ENCODE measurements at places on chromosomes 3 and 15.

- DNase-seq = no peak
Observed at GRCh38 chr3:186569779-186570095, 783 bp upstream of the DNAJB11 start.

- no peak for DNase-seq
Observed at GRCh38 chr15:59945036-59945435, 59.1 kb upstream of the FOXB1 start.

DNA sequence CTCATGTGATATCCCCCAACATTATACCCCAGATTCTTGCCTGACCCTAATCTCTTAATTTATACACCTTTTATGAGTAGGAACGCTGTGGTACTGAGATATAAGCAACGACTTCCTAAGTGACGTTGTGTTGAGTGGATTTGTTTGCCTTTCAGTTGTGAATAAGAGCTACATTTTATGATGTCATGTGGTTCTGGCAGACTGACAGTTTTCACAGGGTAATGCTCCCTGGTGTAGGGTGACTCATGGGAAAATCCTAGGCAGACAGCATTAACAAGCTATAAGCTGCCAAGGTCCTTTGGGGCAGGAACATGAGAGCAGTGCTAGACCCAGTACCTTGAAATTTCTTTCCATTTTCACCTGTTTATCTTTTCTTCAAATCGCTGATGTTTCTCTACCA is 11.2 kb downstream of the C3orf52 start:
- peak; percentile 99 for DNase-seq

GRCh38 chr15:81097890-81098280 is 36.2 kb upstream of the CFAP161 start:
- DNase-seq = peak; percentile 52

GRCh38 chr3:102511168-102511567 is 76.4 kb downstream of the ZPLD1 start:
- DNase-seq = no peak

- DNase-seq = peak; percentile 33
Observed at GRCh38 chr3:116034794-116035193, 410.5 kb downstream of the LSAMP start.

DNA sequence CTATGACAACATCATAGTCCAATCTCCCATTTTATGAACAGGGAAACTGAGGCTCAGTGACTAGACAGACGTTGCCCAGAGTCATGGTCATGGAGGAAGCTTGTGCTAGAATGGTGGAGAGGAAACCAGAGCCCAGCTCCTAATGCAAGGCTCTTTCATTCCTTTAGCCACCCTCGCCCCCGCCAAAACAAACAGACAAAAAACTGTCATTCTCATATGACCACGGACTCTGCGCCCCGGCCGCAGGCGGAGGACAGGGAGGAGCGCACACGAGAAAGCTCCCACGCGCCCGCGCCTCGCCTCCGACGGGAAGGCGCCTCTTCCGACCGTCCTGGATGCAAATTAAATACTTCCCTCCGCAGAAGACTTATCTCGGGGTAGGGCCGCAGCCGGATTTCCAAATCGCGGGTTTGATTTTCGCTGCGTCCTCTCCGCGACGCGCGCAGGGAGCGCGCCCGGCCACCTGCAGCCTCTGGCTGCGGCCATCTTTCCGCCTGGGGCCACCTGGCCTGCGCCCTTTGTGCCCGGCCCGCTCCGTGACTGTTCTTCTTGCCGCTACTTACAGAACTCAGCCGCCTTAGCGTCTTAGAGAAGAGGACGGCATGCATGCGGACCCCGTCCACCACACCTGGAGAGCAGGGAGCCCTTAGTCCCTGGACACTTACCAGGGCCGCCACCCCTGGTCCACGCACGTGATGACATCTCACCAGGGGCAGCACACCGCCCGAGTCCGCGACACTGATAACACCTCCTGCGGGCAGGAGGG is 670 bp upstream of the ATP13A3 start:
- peak; percentile 54 for DNase-seq

DNA sequence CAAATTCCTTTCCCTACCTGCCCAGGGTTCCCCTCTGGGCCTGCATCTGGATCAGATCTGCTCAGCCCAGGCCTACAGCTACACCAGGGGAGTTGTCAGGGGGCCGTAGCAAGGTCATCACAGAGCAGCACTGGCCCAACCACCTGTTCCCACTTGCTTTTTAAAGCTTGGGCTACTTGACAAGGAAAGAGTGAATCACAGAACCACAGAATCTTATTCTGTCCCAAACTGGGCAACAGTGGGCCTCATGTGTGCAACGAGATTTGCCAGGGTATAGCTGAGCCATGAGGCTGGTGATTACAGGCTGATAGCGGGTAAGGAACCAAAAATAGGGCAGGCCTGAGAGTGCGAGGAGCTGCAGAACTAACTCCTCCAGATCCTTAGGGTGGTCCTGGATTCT is 66.7 kb downstream of the MYLK start:
- no peak for DNase-seq

DNA sequence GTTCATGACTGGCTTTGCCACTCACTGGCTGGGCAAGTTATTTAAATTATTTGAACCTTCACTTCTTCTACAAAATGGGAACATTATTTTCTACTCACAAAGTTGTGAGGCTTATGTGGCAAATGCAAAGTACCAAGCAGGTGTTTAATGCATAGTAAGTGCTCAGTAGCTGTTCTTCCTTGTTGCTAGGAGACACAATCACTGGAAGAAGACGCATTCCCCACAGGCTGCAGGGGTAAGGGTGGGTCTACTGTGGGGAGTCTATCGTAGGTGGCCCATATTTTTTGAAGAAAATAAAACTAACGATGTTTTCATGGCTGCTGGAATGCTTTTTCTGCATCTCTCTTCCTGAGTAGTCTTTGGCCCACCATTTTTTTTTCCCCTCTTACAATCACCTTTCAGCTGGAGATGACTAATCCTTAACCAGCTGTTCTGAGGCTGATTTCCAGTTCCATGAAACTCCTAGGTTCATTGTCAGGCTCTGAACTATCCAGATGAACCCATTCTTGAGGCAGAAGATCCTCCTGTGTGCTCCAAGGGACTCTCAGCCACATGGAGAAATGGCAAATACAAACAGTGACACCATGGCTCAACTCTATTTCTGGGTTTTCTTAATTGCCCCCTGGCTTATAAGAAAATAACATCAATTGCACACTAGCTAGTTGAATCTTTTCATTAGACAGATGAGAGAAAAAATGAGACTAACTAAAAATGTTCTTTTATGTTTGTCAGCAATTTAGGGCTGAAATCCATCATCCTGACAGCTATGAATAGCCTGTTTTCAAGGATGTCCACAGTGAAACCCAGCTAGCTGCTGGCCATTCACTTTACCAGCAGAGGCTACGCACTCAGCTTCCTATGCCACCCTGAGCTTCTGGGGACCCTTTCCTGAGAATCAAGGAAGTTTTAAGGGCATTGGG is 108.3 kb upstream of the ETV5 start:
- DNase-seq = no peak

DNA sequence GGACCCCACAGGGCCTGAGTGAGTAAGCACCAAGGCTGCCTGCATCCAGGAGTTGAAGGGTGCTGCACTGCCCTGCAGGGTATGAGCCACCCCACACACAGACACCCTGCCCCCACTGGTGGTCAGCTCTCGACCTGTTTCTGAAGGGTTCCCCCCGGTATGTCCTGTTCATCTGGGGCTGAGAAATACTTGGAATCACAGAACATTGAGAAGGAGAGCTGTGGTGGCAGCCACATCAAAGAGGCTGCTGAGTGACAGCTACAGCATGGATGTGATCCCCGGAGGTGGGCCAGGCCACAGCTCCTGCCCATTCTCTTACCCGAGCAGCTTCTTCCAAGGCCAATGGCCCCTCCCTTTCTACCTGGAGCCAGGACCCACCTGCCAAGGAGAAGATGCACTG is 66.4 kb upstream of the PLXNA1 start:
- DNase-seq = no peak

DNA sequence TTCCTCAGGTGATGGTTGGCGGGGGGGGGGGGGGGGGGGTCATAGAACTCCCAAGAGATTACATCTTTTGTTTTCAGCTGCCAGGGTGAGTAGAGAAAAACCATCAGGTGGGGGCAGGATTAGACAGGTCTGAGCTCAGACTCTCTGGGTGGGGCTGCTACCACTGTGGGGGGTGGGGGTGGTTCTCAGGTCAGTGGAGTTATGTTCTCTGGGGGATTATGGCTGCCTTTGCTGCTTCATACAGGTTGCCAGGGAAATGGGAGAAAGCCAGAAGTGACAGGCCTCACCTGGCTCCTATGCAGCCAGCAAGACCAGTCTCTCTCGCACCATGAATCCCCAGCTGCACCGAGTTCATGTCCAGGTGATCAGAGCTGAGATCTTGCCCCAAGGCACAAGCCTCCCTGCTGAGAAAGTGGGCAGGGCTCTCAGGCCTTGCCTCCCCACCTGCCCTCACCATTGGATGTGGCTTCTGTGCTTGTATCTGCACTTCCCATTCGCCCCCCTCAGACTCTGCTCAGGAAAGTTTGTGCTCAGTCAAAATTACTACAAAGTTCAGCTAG is 828.1 kb downstream of the MCTP2 start:
- DNase-seq = no peak

DNA sequence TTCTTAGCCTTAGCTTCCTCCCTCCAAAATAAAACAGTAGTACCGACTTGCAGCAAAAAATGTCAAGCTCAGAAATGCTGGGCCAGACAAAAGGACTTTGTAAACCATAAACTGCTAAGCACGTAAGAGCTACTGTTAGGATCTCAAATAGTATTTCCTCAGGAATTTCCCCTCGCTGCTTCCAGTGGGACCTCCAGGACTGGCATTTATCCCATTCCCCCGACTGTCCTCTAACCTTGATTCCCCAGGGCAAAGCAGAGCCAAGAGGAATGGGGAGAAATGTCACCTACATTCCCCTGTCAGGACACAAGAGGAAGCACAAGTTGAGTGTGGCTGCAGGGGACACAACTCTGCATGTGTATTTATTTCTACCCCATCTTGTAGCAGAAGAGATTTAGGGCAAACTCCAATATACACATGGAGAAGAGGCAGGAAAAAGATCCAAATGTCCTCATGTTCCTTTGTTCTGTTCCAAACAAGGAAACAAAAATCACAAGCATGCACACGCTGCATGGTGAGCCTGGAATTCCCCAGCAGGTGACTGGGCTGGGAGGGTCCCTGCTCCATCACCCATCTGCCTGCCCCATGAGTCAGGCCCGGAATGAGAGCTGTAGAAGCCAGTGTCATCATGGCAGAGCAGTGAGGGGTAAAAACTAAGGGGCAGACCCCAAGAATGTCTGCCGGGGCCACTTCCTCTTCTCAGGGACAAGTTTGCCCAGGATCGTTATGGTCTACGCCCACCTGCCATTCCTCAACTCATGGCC is 4.2 kb downstream of the STOML1 start:
- peak; percentile 43 for DNase-seq

- DNase-seq = no peak
Observed at GRCh38 chr3:66242788-66243464, 22.1 kb downstream of the SLC25A26 start.

- peak; percentile 88 for DNase-seq
Observed at GRCh38 chr15:33852570-33852969, 115.7 kb upstream of the CHRM5 start.

- no peak for DNase-seq
Observed at GRCh38 chr3:98765721-98766120, 2.6 kb downstream of the ST3GAL6 start.

GRCh38 chr3:58116161-58116955 is 94.4 kb downstream of the DNASE1L3 start:
- no peak for DNase-seq

DNA sequence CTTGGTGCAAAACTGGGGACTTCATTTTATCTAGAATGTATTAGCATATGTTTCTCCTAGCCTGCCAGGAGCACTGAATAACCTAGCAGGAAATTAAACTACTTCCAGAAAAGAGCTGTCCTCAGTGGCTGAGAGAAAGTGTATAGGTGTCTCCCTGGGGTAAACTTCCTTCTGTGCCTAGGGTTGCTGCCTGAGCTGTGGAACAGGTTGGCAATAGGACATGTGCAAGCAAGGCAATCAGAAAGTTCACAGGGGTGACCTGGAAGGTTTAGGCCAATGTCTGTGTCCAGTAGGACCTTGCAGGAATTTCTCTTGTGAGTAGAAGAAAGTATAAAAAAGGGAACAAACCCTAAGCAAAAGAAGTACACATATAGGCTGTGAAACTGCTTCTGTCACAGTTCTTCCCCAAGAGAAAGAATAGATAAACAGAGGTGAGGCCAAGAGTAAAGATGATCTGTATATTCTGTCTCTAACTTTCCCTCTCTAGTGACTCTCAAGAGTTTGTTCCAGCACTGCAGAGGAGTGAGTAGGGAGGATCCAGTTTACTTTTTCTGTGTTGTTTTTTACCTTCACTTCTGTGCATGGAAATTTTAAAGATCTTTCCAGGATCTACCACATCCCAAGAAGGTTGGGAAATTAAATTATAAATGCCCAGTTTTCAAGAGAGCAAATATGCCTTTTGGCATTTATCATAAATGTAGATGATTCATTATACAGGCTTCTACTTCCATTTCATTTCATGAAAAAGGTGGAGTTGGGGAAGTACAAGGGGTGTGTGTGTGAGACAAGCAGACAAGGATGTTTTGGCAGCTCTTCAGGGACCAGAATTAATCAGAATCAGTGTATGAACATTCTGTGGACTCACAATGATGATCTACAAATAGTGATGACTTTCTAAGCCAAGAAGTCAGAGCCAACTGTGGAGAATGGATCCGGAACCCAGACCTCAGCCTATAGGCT is 155.2 kb downstream of the RBPMS2 start:
- peak; percentile 85 for DNase-seq

GRCh38 chr3:107514453-107514852 is 8.3 kb upstream of the BBX start:
- DNase-seq = no peak

- no peak for DNase-seq
Observed at GRCh38 chr3:130773366-130773765, 26.7 kb upstream of the PIK3R4 start.

GRCh38 chr3:134640872-134641470 is 9.9 kb downstream of the KY start:
- peak; percentile 20 for DNase-seq

GRCh38 chr15:38691965-38692788 is 127.6 kb upstream of the RASGRP1 start:
- no peak for DNase-seq

DNA sequence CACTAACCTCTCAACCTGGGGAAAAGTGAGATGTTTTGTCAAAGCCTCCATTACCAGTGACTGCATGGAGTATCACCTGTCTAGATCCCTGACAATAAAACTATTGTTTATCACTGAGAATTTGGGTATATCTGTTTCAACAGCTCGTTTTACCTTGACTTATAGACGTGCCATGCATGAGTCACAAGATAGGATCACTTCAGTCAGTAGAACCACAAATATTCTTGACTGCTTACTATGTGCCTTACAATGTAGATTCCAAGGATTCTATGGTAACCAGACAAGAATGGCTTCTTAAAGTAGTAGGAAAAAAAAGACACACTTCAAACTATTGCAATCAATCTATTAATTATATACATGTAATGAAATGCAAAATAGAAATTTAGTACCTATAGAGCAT is 55.7 kb upstream of the GRM7 start:
- peak; percentile 67 for DNase-seq

- DNase-seq = no peak
Observed at GRCh38 chr3:56869157-56869889, 67.6 kb upstream of the ARHGEF3 start.

- peak; percentile 33 for DNase-seq
Observed at GRCh38 chr15:69457304-69458280, 5.0 kb downstream of the RPLP1 start.

Data from fibroblast of skin of right biceps (primary cell).